Natural killer cell treated with Interleukin-12 subunit alpha and Interleukin-12 subunit beta and Interleukin-15 and Interleukin-18, amount 100 ng/mL, for 72 hours (primary cell): ENCODE measurements at places on chromosomes 2 and 18. TPM values are rescaled to one million over a fixed set of nuclear protein-coding genes. Genes with fewer than 3 reads are reported as not detected.
A peak's percentile ranks its signal among the peaks of the same experiment; 100 is the strongest.

SLC38A11 gene
- not detected for total RNA-seq

DNA sequence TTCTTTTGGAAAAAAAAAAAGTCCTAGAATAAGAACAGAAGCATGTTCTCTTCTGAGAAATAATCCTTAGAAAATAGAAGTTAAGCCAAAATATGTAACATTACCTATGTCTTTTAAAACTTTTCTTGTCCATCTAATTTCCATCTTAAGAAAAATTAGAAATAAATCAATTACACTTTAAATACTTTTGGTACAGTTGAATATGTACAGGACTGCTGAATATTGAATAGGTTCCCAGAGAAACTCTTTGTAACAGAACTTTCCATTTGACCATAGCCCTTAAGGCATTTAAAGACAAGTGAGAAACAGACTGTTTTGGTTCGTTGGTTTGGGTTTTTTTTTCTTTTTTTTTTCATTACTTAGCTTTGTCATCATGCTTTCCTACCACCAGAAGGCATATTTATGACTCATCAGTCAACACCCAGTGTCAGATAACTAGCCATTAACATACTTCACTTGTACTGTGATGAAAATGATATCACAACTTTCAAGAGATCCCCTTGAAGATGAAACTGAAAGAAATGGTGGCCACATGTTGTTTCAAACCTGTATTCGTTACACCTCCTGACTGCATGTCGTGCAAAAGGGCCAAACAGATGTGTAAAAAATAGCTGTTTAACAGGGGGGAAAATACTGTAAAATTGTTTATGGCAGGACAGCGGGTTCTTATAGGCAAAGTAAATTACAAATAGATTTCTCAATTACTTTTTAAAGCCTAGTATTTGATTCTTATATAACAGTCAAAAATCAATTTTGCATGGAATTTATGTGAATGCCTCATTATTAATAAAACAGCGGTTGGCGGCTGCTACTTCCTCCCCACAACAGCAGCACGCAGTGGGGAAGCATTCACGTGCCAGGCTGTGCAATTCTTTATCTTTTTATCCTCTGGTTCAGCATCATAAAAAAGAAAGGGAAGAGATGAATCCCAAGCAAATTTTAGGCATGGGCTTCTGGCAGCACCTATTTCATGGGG is 280.7 kb upstream of the HNRNPA3 start:
- peak; percentile 66 for DNase-seq
- peak overlapping the region; percentile 77 for H3K27ac ChIP-seq
- H3K4me1 ChIP-seq = peaks cover 24% of the 10 kb centered on the region
- H3K4me3 ChIP-seq = peak overlapping the region; percentile 55

CABLES1 gene
- 0.39 TPM for total RNA-seq

DNA sequence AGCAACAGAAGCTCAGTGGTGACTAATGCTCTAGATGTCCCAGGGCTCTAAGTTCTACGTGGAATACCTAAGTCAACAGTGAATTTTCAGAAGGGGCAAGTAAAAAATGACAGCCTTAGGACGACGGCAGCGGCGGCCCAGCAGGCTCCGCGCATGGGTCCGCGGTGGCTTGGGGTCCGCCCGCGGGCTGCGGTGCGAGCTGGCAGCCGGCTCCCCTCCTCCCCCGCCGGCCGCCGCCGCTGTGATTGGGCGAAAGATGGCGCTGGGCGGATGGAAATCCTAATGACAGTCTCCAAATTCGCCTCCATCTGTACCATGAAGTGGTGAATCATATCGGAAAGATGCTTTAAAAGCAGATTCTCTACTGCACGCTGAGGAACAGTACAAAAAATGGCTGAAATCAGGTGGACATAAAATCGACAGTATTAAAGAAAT is 74.7 kb downstream of the HNRNPLL start:
- peaks cover 30% of the 10 kb centered on the region for H3K27me3 ChIP-seq
- no peaks in the 10 kb centered on the region for H3K4me1 ChIP-seq
- H3K27ac ChIP-seq = no peak overlapping the region
- H3K4me3 ChIP-seq = no peak overlapping the region

KCNE4 gene
- total RNA-seq = not detected

DNA sequence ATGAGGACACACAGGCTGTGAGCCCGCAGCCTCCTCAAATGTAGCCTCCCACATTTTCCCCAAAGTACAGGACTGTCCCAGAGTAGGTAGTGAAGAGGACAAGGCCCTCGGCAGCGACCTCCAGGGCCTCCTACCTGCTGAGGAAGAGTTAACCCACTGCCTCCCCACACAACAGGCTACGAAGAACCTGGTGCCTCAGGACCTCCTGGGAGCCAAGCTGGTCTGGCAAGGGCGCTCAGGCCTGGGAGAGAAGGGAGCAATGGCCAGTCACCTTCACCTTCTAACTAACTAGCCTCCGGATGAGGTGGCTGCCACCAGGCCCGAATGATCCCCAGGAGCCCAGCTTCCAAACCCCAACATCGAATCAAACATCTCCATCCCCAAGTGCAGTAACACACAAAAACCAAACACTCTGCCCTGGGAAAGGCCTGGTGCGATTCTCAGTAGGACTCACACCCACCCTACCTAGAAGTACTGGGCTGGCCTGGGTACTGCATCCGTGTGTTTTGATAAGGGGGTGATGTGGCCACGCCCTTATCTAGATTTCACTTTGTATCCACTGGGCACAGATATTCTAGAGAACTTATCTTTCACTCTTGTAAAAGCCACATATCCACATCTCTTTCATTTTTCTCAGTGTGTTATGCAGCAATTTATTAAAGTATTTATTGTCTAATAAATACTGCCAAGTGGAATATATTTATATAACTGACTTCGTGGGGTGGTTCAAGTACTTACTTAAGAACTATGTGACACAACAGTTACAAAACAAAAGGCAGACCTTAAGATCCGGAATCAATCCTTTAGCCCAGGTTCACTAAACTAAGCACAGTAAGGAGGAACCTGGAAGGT is 9.7 kb downstream of the ERFE start:
- H3K4me3 ChIP-seq = no peak overlapping the region
- H3K27me3 ChIP-seq = no peaks in the 10 kb centered on the region
- H3K36me3 ChIP-seq = peaks cover 12% of the 10 kb centered on the region
- peaks cover 42% of the 10 kb centered on the region for H3K4me1 ChIP-seq
- peak overlapping the region; percentile 91 for H3K27ac ChIP-seq

DNA sequence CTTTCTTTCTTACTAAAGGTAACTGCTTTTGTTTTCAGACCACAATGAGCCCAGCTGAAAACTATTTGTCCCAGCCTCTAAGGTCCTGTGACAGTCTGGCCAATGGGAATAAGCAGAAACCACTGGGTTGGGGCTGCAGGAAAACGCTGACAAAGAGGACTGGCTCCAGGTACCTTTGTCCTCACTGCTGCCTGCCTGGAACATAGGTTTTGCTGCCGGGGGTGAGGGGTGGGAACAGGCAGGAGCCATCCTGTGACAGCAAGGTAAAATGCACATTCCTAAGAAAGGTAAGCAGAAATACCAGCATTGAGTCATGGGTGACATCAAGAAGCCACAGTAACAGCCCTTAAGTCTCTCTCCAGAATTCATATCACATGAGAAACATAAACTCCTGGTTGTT is 21.6 kb downstream of the PTPN2 start:
- H3K27ac ChIP-seq = peak overlapping the region; percentile 80
- no peaks in the 10 kb centered on the region for H3K27me3 ChIP-seq
- no peak overlapping the region for H3K4me3 ChIP-seq
- peaks cover 2% of the 10 kb centered on the region for H3K36me3 ChIP-seq

DLX2 gene
- total RNA-seq = not detected

DNA sequence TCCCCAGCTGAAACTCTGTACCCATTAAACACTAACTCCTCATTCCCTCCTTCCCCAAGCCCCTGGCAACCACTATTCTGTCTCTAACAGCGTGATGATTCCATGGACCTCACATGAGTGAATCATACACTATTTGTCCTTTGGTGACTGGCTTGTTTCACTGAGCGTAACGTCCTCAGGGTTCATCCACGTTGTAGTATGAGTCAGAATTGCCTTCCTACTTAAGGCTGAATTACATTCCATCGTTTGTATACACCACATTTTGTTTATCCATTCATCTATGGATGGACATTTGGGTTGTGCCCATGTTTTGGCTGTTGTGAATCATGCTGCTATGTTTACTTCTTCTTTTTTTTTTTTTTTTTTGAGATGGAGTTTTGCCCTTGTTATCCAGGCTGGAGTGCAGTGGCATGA is 19.6 kb upstream of the CABLES1 start:
- no peaks in the 10 kb centered on the region for H3K36me3 ChIP-seq
- peaks cover 3% of the 10 kb centered on the region for H3K4me1 ChIP-seq

- H3K27ac ChIP-seq = peak overlapping the region; percentile 90
- H3K27me3 ChIP-seq = peaks cover 6% of the 10 kb centered on the region
- DNase-seq = no peak
- H3K4me3 ChIP-seq = peak overlapping the region; percentile 92
- H3K36me3 ChIP-seq = no peaks in the 10 kb centered on the region
These were observed 90.2 kb downstream of the FAM161A start for GRCh38 chr2:61763605-61764034.

ZNF521 gene
- total RNA-seq = 1.8 TPM

DNA sequence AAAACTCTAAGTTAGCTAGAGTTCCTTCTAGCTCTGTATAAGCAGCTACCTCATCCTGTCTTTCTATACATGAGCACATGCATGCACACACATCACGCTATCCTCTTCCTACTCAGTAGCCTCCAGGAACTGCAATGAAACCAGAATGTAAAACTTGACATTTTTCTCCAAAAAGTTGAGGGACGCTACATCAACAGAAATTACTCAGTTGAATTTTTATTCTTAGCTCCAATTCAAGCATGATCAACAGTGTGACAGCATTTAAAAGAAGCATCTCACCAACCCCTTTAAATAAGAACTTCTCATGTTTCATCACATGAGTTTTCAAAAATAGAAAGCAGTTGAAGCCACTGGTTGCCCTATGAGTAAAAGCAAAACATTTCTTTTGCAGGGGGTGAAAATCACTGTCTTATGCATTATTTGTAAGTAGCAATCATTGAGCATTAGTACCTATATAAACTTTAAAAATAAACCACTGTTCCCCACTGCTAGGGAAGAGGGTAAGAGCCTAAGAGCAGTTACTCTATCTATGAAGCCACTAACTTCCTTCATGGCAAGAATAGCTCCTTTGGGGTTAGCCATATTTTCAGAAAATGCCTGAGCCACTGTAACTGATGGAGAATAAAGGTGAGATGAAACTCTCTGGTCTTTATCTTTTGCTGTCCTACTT is 77.9 kb upstream of the ARL5A start:
- no peak for DNase-seq
- peaks cover 10% of the 10 kb centered on the region for H3K27me3 ChIP-seq
- H3K4me1 ChIP-seq = no peaks in the 10 kb centered on the region
- H3K36me3 ChIP-seq = no peaks in the 10 kb centered on the region

GRCh38 chr2:51717312-51717711 is 685.4 kb upstream of the NRXN1 start:
- no peaks in the 10 kb centered on the region for H3K27me3 ChIP-seq
- H3K27ac ChIP-seq = no peak overlapping the region
- H3K4me3 ChIP-seq = no peak overlapping the region
- peaks cover 12% of the 10 kb centered on the region for H3K36me3 ChIP-seq
- no peaks in the 10 kb centered on the region for H3K4me1 ChIP-seq

- no peak for DNase-seq
- H3K4me3 ChIP-seq = no peak overlapping the region
- no peaks in the 10 kb centered on the region for H3K27me3 ChIP-seq
- peaks cover 17% of the 10 kb centered on the region for H3K36me3 ChIP-seq
These were observed 15.2 kb downstream of the LANCL1 start for GRCh38 chr2:210461401-210461800.

GRCh38 chr2:95271381-95271971 is 2.8 kb upstream of the PROM2 start:
- DNase-seq = peak; percentile 54
- no peak overlapping the region for H3K4me3 ChIP-seq
- no peaks in the 10 kb centered on the region for H3K4me1 ChIP-seq
- no peaks in the 10 kb centered on the region for H3K27me3 ChIP-seq
- H3K36me3 ChIP-seq = no peaks in the 10 kb centered on the region
- H3K27ac ChIP-seq = no peak overlapping the region

GRCh38 chr2:240568678-240569522 is 616 bp downstream of the RNPEPL1 start:
- no peaks in the 10 kb centered on the region for H3K27me3 ChIP-seq
- H3K4me3 ChIP-seq = peak overlapping the region; percentile 84
- DNase-seq = peak; percentile 71
- no peaks in the 10 kb centered on the region for H3K36me3 ChIP-seq
- peak overlapping the region; percentile 61 for H3K27ac ChIP-seq
- peaks cover 54% of the 10 kb centered on the region for H3K4me1 ChIP-seq

- H3K4me3 ChIP-seq = no peak overlapping the region
- H3K36me3 ChIP-seq = no peaks in the 10 kb centered on the region
- no peaks in the 10 kb centered on the region for H3K4me1 ChIP-seq
- H3K27me3 ChIP-seq = peaks cover 5% of the 10 kb centered on the region
- H3K27ac ChIP-seq = no peak overlapping the region
These were observed 159.1 kb downstream of the MEIS1 start for GRCh38 chr2:66594001-66594400.

MC2R gene
- total RNA-seq = not detected

- no peak overlapping the region for H3K4me3 ChIP-seq
- no peaks in the 10 kb centered on the region for H3K4me1 ChIP-seq
- H3K36me3 ChIP-seq = no peaks in the 10 kb centered on the region
- H3K27ac ChIP-seq = no peak overlapping the region
These were observed 23.8 kb upstream of the CCL20 start for GRCh38 chr2:227789803-227790202.

RIF1 gene
- 68.1 TPM for total RNA-seq

DNA sequence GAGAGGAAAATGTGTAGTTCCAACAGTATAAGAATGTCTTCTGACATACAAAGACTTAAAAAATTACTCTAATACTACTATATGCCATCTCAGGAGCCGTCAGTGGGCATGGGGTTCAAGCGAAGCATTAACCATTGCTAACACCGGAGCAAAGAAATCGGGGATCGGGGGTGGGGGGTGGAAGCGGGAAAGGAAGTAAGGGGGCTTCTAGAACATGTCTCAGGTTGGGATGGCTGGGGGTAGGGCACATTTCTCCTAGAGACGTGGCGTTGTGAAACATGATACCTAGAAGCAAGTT is 702 bp downstream of the LMAN1 start:
- H3K4me3 ChIP-seq = peak overlapping the region; percentile 96
- no peak for DNase-seq
- peaks cover 17% of the 10 kb centered on the region for H3K36me3 ChIP-seq
- peak overlapping the region; percentile 93 for H3K27ac ChIP-seq
- H3K4me1 ChIP-seq = peaks cover 24% of the 10 kb centered on the region

GRCh38 chr2:95060446-95061118 is 35.1 kb downstream of the MAL start:
- H3K36me3 ChIP-seq = no peaks in the 10 kb centered on the region
- H3K27ac ChIP-seq = no peak overlapping the region
- no peak overlapping the region for H3K4me3 ChIP-seq
- DNase-seq = peak; percentile 38
- H3K4me1 ChIP-seq = peaks cover 8% of the 10 kb centered on the region

DNA sequence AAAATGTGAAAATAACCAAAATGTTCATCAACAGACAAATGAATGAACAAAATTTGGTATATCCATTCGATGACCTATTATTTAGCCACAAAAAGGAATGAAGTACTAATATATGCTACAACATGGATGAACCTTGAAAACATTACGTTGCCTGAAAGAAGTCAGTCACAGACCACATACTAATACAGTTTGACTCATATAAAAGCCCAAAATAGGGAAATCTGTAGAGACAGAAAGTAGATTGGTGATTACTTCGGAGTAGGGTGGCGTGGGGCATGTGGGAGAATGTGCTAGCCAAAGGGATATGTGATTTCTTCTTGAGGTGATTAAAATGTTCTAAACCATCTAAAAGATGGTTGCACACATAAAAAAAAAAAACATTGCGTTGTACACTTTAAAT is 44.2 kb upstream of the PPM1B start:
- no peak for DNase-seq
- no peak overlapping the region for H3K27ac ChIP-seq
- H3K4me3 ChIP-seq = no peak overlapping the region
- no peaks in the 10 kb centered on the region for H3K36me3 ChIP-seq
- peaks cover 5% of the 10 kb centered on the region for H3K4me1 ChIP-seq
- H3K27me3 ChIP-seq = no peaks in the 10 kb centered on the region
